ENCODE measurements at places on chromosomes 11 and 22. TPM values are rescaled to one million over a fixed set of nuclear protein-coding genes. Genes with fewer than 3 reads are reported as not detected.

The ANO3 gene
- not detected for polyA plus RNA-seq

- no peak for DNase-seq
Measured at GRCh38 chr11:9512370-9513019, 51.7 kb downstream of the ZNF143 start.

DNA sequence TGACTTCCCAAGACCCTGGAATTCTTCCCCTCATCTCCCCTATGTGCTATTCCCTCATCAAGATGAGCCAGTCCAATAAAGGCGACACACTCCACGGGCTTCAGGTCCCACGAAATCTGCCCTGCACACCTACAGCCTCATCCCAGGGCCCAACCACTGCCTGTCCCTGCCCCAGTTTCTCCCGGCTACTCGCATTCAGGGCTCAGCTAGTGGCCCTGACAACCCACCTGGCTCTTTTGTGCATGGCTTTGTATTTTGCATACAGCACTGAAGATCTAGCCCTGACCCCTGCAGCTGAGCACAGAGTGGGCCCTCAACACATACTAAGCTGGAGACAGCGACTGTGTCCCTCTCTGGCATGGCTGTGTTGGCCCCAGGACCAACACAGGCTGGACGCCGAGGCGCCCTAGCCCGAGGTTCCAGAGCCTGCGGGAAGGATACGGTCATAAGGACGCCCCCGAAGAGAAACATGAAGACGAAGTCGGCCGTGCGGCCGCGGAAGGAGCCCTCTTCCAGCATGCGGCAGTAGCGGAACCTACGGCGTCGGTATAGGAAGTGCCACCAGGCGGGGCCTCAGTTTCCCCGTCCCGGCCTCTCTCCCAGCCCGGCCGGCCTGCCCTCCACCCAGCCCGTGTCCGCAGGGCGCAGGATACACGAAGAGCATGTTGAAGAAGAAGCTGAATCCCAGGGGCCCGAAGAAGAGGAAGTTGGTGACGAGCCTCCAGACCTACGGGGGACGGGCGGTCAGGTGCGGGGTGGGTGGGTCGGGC is 710 bp downstream of the DERL3 start:
- DNase-seq, result no peak

- DNase-seq, result no peak
Measured at GRCh38 chr22:22099194-22099486, 116.6 kb upstream of the TOP3B start.

Data from cardiac muscle cell (in vitro differentiated cells and primary cell).